NCI-H1694 (cell line): ENCODE measurements at places on chromosomes 6 and 20.

DNA sequence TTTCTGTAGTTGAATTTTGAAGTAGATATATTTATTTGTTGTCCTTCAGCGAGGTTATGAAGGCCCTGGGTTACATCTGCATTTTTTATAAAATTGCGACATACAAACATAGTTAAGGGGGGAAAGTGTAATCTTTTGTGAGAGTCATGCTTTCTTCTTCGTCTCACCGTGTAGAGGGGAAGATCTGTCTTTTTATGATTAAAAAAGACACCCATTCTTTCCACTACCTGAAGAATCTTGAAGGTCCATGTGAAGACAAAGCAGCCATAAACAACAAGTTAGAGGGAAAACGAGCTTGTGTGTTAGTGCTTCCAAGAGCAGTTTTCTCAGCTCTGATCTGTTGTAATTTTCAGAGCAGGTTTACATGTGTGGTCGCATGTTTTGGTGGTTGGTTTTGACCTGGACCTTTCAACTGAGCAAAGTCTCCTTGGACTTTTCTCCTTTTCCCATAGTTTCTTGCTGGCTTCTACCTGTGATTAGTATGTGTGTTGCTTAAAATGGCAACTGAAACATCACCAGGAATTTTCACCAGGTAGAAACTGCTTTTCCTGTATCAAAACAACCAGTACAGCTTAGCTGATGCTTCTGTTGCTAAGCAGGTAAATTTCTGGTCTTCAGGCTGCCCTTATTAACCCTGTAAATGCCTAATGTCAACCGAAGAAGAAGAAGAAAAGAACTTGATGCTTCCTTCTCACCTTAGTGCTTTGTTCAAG lies 37.3 kb downstream of the RREB1 start:
- DNase-seq = no peak

GRCh38 chr6:159390381-159390780 lies 221.2 kb downstream of the FNDC1 start:
- DNase-seq = no peak

- DNase-seq = no peak
Observed at GRCh38 chr6:123022975-123023374, 26.9 kb downstream of the CLVS2 start.

DNA sequence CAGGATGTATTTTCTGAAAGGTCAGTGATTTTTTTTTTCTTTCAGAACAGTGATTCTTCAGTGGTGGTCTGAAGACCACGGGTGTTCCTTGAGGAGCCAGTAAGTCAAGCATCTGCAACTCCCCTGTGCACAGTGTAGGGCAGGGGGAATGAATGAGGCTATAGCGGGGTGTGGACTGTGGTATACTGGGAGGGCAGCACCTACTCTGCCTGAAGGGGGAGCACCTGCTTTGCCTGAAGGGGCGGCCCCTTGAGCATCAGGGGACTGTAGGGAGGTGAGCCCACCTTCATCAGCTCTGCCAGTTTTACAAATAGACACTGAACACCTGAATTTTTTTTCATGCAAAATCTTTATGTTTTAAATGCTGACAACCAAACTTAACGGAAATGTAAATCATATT lies 77.5 kb upstream of the RIPOR2 start:
- DNase-seq = no peak

- DNase-seq = no peak
Observed at GRCh38 chr6:109874621-109875020, 103.5 kb upstream of the GPR6 start.

DNA sequence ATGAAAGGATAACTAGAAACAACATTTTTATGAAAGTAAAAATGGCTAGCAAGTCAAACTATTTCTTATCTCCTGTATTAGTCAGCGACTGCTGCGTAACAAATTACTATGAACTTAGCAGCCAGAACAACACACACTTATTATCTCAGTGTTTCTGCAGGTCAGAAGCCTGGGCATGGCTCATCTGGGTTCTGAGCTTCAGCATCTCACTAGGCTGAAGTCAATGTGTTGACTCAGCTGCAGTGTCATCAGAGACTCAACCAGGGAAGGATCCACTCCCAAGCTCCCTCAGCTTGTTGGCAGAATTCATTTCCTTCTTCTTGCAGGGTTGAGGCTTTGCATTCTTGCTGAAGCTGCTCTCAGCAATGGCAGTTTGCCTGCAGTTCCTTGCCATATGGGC lies 33.2 kb upstream of the IGF2R start:
- no peak for DNase-seq

DNA sequence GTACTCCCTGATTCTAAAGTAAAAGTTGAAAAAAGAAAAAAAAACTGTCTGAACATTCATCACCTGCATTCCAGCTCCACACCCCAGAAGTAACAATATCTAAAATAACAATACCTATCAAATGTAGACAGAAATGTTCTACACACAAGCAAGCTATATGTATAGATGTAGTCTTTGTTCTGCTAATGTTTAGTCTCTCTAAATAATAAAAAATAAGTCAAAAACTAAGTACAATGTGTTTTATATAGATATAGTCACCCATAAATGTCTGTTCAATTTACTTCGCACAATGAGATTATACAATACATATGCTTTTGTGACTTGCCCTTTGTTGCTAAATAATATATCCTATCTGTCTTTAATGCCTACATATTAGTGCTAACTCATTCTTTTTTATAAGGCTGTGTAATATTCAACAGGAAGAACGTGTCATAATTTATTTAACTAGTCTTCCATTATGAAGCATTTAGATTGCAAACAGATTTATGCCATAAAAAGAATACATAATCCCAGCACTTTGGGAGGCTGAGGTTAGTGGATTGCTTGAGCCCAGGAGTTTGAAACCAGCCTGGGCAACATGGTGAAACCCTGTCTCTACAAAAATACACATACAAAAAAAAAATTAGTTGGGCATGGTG lies 216.2 kb upstream of the ZNF217 start:
- DNase-seq = no peak
